Iris pigment epithelial cell (primary cell): ENCODE measurements at places on chromosomes 6 and 20.

GRCh38 chr6:135811170-135811569, 40.3 kb upstream of the PDE7B start:
- DNase-seq: no peak

DNA sequence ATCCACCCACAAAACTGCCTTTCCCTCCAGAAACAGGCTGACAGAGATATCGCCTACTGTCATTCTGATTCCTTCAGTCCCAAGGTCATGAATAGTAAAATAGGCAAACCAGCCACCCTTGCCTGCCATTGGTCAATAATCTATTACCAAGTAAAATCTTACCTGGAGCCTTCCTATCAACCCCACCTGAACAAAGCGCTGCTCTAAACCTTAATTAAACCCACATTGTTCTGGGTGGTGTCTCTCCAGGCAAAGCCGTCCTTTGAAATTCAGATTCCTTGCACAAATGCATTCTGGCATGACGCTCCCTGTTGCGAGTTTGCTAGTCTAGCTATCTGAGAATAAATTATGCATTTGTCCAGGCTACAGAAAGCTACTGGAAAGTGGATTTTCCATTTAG, 291.6 kb upstream of the ECI2 start:
- DNase-seq: no peak

- DNase-seq: no peak
These were observed 233.6 kb downstream of the SMOC2 start for GRCh38 chr6:168674595-168674994.

DNA sequence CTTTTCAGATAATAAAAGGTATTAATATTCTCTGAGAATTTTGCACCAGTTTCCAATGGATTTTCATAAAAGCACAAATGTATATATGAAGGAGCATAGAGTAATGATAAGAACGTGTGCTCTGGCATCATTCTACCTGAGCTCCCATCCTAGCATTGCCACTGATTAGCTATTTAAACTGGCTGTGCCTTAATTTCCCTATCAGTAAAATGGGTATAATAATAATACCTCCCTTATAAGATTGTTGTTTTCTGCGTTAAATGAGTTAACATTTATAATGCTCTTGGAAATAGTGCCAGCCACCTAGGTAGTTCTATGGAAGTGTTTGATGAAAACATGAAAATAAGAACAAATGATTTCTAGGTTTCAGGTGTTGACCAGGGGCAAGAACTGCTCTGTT, 11.2 kb downstream of the ZKSCAN3 start:
- DNase-seq: no peak

DNA sequence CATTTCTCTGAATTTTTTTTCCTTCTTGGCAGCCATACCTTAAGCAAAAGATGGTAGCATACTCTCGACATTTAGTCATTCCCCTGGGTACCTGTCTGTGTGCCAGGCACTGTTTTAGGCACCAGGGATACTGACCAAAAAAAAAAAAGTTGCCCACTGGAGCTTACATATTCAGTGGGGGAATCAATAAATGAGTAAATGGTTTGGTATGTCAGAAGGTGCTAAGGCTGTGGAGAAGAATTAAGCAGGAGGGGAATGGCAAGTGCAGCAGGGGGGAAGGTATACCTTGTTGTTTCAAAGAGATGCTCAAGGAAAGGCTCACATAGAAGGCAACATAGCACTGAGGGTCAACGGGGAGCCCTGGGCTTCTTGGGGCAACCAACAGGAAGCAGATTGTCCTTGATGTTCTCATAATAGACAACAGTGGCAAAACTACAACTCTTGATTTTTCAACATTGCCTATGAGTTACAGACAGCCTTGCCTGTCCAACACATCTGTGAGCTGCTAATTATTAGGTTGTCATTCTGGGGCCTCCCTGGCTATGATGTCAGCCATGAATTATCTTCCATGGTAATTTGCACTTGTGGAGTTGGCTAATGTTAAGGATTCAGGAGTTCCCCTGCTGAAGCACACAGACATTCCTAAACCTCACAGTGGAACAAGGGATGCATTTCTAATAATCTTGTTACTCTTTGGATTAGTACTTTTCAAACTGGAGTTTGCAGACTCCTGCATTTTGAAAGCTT, 19.6 kb downstream of the NT5E start:
- no peak for DNase-seq

DNA sequence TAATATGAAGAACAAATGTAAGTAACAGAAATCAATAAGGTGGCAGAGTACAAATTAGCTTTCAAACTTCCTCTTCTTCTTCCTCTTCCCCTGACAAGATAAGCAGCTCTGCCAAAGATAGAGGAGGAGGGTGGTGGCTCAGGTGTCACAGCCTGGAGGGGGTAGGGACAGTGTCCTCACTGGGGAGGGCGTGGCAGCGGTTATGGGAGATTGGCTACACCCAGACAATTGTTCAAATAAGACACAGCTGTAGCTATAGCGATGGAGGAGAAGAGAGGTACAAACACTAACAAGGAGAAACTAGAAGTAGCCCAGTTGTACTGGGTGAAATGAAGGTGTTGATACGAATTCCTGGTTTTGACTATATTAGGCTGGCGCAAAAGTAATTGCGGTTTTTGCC, 198.5 kb downstream of the TBXT start:
- no peak for DNase-seq

DNA sequence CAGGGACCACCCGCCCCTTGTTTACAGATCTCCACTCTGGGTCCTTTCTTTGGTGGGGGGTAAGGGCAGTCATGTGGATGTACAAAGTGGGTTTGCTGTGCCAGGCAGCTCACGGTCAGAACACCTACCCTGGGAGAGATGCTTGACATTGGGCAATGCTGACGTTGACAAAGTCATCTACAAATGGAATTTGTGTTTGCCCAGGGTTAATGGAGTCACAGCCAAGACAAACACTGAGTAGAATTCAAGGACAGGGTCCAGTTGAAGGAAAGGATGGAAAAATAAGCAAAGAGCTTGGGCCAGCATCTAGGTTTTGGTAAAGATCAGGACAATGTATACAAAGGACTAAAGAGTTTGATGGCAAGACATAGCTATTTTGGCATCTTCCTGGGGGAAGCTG, 54.7 kb downstream of the MOCS1 start:
- DNase-seq: no peak

DNA sequence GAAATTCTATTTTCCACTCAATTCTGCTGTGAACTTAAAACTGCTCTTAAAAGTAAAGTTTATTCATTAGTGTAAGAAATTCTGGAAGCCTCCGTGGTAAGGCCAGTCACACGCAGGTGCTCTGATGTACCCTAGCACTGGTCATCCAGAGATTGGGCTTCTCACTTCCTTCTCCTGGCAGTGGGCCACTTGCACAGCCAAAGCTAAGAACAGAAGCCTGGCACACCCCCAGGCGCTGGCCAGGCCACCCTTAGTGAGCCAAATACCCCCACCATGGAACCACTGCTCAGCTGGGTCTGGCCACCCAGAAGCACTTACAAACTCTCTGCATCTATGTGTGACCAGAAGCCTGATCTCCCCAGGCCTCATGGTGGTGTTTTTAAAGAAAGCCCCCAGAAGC, 35.3 kb upstream of the ARFGEF2 start:
- no peak for DNase-seq

DNA sequence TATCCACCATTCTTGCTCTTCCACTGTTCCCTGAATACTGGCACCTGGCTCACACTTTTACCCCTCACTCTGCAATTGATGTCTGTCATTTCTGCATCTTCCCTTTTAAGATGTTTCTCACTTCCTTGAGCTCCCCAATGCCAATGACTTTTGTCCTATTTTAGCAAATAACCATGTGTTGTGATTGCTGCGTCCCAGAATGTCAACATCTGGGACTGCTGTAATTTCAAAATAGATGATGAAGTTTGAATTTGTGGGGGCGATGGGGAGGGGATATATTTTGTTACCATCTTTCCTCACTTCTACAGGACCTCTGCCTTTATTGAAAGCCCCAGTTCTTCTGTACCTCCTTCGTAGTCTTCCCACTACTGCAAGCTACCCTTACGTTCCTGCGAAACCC, 40.0 kb upstream of the ADGRF5 start:
- DNase-seq: no peak

- DNase-seq: no peak
These were observed 33.5 kb downstream of the EDN3 start for GRCh38 chr20:59333951-59334350.

DNA sequence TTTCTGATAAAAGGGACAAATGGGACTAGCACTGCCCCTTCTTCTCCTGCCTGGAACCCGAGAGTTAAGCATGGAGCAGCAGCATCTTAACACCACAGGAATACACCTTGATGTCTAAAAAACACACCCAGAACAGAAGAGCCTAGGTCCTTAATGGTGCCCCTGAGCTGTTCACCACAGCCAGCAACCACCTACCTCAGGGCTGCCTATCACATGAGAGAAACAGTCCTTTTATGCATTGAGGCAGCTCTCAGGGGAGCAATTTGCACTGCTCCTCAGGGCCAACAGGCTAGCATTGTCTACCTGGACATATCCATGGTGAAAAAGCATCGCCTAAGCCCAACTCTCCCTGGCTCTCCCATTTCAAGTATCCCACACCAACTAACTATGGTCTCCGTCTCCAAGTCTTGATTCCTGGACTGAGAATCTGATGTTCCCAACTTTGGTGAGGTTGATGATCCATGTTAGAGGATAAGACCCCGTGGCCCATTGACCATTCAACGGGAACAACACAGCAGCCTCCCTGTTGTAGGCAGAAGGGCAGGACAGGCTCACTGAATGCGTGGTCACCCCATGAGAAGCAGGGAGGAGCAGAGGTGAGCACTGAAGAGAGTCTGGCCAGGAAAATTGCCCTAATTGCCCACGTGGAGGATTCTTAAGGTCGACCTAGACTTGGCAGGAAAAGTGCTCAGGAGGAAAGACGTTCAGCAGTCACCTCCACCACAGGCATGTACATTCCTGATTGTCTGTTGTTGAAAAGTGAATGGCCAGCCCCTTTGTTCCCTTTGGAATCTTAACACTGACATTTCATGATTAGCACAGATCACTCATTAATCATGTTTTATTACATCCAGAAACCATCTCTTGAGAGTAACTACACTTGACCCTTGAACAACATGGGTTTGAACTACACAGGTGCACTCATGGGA, 4.2 kb upstream of the APMAP start:
- no peak for DNase-seq

- peak; percentile 45 for DNase-seq
These were observed 20.6 kb upstream of the ARHGAP18 start for GRCh38 chr6:129730477-129731165.

- DNase-seq: peak; percentile 74
These were observed 1.7 kb downstream of the RANBP9 start for GRCh38 chr6:13709689-13710551.

- DNase-seq: peak; percentile 98
These were observed 10.8 kb upstream of the WTAP start for GRCh38 chr6:159716247-159717096.

DNA sequence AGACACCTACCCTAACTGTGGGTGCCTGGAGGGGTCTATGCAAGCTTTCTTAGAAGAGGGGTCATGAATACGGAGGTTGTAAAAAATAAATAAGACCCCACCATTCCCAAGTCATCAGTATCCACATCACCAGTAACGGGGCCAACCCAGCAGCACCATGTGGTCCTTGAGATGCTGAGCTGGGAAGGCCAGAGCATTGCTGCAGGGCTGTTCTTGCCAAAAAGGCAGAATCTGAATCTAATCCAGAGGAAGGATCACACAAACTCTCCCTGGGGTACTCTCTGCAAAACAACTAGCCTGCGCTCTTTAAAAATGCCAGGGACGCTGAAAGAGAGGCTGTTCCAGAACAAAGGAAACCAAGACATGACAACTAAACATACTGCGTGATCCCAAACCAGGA, 43.2 kb downstream of the SSR1 start:
- no peak for DNase-seq

DNA sequence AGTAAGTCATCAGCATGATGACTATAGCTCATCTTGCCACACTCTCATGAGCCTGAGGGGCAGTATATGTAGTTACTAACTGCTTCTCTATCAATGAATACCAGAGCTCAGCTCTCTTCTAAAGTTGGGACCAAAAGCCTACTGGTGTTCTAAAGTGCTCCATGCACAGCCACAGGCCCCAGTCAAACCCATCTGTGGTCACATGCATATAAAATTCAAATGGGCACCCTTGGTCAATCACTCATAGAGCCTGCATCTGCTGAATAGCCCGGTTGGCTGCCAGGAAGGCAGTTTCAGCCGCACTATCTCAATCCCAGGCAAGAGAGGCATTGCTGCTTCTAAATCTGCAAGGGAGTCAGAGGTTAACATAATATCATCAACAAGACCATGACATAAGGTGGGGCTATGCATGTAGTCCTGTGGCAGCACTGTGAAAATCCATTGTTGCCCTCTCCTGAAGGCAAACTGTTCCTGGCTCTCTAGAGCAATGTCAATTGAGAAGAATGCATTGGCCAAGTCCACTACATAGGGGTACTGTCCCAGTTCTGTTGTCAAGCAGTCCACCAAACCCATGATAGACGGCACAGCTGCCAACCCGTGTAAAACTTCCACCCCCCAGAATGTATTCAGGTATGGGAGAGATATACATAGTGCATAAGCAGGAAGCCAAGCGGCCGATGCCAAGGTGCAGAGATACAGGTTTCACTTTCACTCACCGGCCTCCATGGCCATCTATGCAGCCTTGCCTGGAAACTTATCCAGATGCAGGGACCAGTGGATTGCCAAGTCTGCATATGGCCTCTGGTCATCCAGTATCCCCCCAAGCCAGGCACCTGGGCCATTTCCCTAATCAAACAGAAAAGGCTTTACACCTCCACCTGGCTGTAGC, 76.2 kb downstream of the ALDH8A1 start:
- DNase-seq: no peak

- DNase-seq: peak; percentile 26
These were observed 184.2 kb upstream of the MAN1A1 start for GRCh38 chr6:119533603-119534279.

DNA sequence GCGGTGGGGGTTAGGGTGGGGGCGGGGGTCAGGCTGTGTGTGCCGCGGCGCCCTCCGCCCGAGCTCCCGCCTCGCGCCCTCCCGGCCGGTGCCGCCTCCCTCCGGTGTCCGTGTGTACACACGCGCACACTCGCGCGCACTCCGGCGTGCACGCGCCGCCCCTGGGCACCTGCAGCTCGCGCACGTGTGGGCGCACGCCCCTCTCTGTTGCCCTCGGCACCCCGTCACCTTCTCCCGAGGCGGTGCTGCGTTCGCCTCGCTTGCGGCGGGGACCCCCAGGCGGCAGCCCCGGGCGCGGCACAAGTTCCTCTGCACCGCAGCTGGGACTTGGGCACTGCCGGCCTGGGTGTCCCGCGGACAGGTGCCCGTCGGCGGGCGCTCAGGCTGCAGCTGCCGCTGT, 525 bp downstream of the MACROD2 start:
- no peak for DNase-seq

- DNase-seq: no peak
These were observed 334.1 kb downstream of the BCKDHB start for GRCh38 chr6:80440496-80441115.

- DNase-seq: no peak
These were observed 433.2 kb downstream of the CD83 start for GRCh38 chr6:14550822-14551221.

- no peak for DNase-seq
These were observed 4.8 kb upstream of the PRSS16 start for GRCh38 chr6:27242589-27243265.

GRCh38 chr6:163023700-163024099, 295.9 kb downstream of the PACRG start:
- no peak for DNase-seq
